Spinal cord (tissue), 10 donors: ENCODE measurements at places on chromosomes 5 and 9. TPM values are rescaled to one million over a fixed set of nuclear protein-coding genes. Genes with fewer than 3 reads are reported as not detected.

Gene LTC4S
- 1.9 TPM for total RNA-seq

Gene PKD2L2
- total RNA-seq, result not detected

Gene ADRB2
- total RNA-seq, result 4.4 TPM

Gene OLFM1
- 125 TPM for total RNA-seq

Gene MIER3
- total RNA-seq, result 35.9 TPM

Gene TNFSF15
- 0.77 TPM for total RNA-seq

Gene PCDHGA12
- total RNA-seq, result 10.7 TPM

Gene CD74
- 96.3 TPM for total RNA-seq

Gene HTR4
- total RNA-seq, result 6.6 TPM

Gene F2RL2
- total RNA-seq, result 0.66 TPM

Gene DCAF12
- 32.3 TPM for total RNA-seq

Gene FOXI1
- not detected for total RNA-seq

Gene HRH2
- total RNA-seq, result 2.6 TPM

Gene ANKRD18B
- total RNA-seq, result 7.3 TPM

Gene OR1J4
- not detected for total RNA-seq

Gene ADAMTS12
- total RNA-seq, result 44.5 TPM

Gene CDC25C
- 3.7 TPM for total RNA-seq

Gene RORB
- total RNA-seq, result 4.3 TPM

Gene TAL2
- 1.3 TPM for total RNA-seq

Gene SPATA31A3
- total RNA-seq, result not detected

Gene MED7
- 19.5 TPM for total RNA-seq

Gene GARIN3
- total RNA-seq, result not detected
